ENCODE measurements at places on chromosomes 13 and 19.

- no peak for DNase-seq
Measured at GRCh38 chr13:43569658-43570057, 217.1 kb downstream of the ENOX1 start.

GRCh38 chr13:100808330-100809128 lies 133.9 kb upstream of the TMTC4 start:
- no peak for DNase-seq

- no peak for DNase-seq
Measured at GRCh38 chr13:84645196-84646012, 763.1 kb upstream of the SLITRK1 start.

DNA sequence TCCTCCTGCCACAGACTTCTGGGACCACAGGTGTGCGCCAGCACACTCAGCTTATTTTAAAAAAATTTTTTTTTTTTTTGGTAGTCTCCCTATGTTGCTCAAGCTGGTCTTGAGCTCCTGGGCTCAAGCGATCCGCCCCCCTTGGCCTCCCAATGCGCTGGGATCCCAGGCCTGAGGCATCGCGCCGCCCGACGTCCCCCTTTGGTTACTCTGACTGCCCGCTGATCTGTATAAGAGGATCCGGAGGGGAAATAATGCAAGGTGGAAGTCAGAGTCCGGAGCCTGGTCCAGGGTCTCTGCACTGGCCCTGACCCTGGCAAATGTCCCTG lies 486 bp upstream of the ZNF805 start:
- DNase-seq = no peak

GRCh38 chr13:105518086-105518485 lies 1017.4 kb downstream of the EFNB2 start:
- DNase-seq = no peak

GRCh38 chr19:37947778-37948177 lies 40.8 kb downstream of the SIPA1L3 start:
- DNase-seq = no peak

Measured in stimulated activated CD4-positive, alpha-beta T cell treated with anti-CD3 and anti-CD28 coated beads, Interleukin-1b, Interleukin-23, amount 100 ng/mL, for 24 hours (primary cell).